RPMI7951 (cell line): ENCODE measurements at places on chromosomes 16 and 17. TPM values are rescaled to one million over a fixed set of nuclear protein-coding genes. Genes with fewer than 3 reads are reported as not detected.

MKS1 gene
- total RNA-seq, result 8.8 and 15.7 TPM in 2 replicates

FLOT2 gene
- 28.7 and 30.6 TPM in 2 replicates for total RNA-seq

TEFM gene
- total RNA-seq, result 17.2 and 19.2 TPM in 2 replicates

KRTAP9-2 gene
- total RNA-seq, result not detected in 2 replicates

CCL8 gene
- total RNA-seq, result not detected in 2 replicates
